ENCODE measurements at places on chromosomes 3 and 15. TPM values are rescaled to one million over a fixed set of nuclear protein-coding genes. Genes with fewer than 3 reads are reported as not detected.
A peak's percentile ranks its signal among the peaks of the same experiment; 100 is the strongest.

DNA sequence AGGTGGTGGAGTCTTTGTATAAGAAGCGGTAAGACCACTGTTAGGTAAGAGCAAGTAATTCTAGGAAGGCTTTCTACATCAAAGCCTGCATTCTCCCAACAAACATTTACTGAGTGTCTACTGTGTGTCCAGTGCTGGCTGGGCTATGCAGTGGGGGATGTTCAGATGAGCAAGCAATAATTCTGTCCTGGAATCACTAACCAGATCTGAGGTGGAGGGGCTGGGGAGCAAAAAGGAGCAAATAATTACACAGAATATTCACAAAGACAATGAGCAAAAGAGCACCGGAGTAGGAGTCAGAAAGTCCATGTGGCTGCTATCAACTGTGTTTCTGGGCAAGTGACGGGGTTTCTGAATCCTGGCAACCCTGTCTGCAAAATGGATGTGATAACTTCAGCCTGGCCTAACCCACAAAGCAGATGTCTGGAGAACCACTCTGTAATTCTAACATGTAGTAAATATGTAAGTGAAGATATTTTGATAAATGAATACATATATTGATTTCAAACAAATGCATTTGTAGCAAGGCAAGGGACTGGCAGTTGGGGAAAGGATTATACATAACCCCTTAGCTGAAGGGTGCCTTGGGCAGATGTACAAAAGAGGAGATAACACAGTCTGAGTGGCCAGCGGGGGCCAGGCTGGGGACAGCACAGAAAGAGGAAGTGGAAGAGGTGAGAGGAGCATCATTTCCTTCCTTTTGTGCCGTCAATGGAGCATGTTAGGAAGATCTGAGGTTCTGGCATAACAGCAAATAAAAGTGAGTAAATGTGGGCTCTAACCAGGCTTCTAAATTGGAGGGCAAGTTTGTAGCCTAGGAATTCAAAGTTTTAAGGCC is 28.8 kb downstream of the CYP8B1 start:
- DNase-seq, result peak; percentile 62

- DNase-seq, result no peak
Measured at GRCh38 chr15:40097968-40098476, 10.7 kb downstream of the BMF start.

GRCh38 chr3:195238586-195239118 is 32.3 kb downstream of the XXYLT1 start:
- DNase-seq, result no peak

DNA sequence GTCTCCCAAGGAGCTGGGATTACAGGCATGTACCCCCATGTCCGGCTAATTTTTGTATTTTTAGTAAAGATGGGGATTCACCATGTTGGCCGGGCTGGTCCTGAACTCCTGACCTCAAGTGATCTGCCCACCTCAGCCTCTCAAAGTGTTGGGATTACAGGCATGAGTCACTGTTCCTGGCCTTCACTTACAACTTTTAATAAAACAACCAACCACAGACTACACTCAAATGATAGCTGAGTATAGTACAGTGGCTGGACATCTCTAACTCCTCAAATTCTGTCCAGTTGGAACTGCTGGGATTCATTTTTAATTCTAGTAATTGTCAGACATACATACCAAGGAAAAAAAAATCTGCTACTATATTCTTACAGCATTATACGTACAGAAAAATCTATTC is 71.0 kb downstream of the PBRM1 start:
- DNase-seq, result no peak

GRCh38 chr3:32383136-32383711 is 8.4 kb upstream of the CMTM7 start:
- DNase-seq, result no peak

- no peak for DNase-seq
Measured at GRCh38 chr15:90248789-90249202, 560 bp upstream of the TTLL13 start.

DNA sequence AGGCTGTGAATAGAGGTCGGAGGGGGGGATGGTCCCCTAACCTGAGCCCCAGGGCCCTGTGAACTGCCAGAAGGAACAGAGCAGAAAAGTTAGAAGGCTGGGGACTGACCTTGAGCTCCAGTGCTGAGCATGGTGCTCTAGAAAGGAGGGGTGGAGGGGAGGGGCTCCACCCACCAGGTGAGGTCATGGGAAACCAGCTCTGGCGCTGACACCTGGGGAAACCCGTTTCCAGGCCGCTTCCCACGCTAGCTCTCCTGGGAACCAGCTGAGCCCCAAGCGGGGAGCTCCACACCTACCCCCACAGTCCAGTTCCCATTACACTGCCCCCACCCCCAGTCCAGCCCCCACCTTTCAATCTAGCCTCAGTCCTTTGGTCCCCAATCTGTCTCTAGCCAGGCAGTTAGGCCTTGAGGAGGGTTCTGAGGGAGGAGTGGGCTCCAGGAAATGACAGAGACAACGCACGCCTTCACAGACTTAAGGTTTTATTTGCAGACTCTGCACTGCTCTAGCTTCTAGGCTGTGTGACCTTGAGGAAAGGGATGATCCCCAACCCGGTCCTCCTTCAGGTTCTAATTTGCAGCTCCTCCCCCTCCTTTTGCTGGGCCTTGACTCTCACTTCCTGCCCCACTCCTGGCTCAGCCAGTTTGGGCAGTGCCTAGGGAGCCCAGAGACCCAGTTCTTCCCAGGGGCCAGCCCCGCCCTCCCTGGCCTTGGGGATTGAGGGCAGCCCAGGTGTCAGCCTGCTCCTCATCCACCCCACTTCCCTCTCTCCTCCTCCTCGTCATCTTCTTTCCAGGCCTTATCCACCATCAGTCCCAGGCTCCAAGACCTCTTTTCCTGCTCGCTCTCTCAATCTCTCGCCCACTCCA is 2.1 kb downstream of the RHOV start:
- DNase-seq, result no peak

GRCh38 chr3:15107075-15107947 is 8.4 kb upstream of the RBSN start:
- DNase-seq, result no peak

DNA sequence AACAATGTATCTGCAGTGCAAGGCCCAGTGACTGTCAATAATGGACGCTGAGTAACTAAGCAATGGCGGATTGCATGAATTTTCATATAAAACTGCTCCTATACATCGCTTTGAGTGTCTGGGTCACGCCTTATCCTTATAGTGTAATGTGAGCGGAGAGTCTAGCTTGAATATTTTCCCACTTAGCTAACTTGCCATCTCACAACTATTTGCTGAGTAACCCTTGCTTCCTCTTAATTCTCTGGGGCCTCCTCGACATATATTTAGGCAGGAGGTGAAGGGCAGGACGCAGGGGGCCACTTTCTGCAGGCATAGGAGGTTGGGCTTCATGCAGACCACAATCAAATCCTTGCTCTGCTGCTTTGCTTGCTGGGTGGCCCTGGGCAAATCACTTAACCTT is 24.0 kb downstream of the ST8SIA2 start:
- no peak for DNase-seq

DNA sequence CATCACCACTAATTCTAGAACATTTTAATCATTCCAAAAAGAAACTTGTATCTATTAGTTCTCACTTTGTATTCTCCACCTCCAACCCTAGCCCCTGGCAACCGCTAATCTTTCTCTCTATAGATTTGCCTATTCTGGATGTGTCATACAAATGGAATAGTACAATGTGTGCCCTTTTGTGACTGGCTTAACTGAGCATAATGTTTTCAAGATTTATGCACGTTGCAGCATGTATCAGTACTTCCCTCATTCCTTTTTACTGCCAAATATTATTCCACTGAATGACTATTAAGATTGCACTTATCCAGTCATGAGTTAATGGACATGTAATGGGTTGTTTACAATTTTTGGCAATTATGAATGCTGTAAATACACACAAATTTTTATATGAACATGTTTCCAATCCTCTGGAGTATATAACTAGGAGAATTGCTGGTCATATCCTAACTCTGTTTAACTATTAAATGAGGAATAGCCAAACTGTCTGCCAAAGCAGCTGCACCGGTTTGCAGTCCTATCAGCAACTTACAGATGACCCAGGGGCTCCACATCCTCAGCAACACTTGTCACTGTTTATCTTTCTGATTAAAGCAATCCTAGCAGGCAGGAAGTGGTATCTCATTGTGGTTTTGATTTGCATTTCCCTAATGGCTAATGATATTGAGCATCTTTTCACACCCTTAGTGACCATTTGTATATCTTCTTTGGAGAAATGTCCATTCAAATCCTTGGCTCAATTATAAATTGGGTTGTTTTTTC is 42.9 kb downstream of the DCUN1D1 start:
- DNase-seq, result no peak

GRCh38 chr3:159169828-159170227 is 368.0 kb downstream of the MFSD1 start:
- no peak for DNase-seq

DNA sequence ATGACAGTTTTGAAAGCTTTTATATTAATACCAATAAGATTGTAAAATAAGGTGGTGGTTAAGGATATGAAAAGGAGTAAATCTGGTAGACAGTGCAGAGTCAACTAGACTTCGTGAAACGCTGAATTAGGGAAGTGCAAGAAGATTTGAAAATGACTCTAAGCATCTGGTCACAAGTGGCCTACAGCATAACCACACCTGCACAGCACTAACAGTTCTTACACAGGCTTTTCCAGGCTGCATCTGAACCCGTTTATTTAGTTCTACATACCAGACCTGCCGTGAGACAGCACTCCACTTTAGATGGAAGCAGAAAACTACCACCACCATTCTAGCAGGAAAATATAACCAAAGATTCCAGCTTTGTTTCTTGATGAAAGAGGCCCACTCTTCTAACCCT is 1.9 kb downstream of the DMXL2 start:
- no peak for DNase-seq

- no peak for DNase-seq
Measured at GRCh38 chr3:72123908-72124441, 339.0 kb upstream of the PROK2 start.

GRCh38 chr3:106083207-106083606 is 214.4 kb upstream of the CBLB start:
- DNase-seq, result no peak

DNA sequence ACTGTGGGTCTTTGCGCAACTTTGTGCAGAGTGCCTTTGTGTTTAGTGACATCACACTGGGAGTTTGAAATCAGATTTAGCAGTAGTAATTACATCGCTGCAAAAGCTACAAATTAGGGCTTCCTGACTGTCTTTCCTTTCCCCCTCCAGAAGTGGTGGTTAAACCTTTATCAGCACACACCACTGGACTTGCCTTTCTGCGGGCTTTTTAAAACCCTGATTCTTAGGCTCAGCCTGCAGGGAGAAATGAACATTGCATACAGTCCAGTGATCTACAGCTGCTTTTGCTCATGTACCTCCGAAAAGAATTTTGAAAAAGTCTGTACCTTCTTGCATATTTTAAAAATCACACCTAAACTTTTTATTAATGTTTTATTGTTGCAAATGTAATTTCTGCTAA is 219.7 kb upstream of the NAALADL2 start:
- no peak for DNase-seq

- DNase-seq, result no peak
Measured at GRCh38 chr15:73800662-73801345, 47.7 kb upstream of the INSYN1 start.

- DNase-seq, result no peak
Measured at GRCh38 chr15:98682992-98683701, 34.8 kb downstream of the IGF1R start.

GRCh38 chr15:71201477-71201876 is 86.2 kb downstream of the THSD4 start:
- DNase-seq, result no peak

DNA sequence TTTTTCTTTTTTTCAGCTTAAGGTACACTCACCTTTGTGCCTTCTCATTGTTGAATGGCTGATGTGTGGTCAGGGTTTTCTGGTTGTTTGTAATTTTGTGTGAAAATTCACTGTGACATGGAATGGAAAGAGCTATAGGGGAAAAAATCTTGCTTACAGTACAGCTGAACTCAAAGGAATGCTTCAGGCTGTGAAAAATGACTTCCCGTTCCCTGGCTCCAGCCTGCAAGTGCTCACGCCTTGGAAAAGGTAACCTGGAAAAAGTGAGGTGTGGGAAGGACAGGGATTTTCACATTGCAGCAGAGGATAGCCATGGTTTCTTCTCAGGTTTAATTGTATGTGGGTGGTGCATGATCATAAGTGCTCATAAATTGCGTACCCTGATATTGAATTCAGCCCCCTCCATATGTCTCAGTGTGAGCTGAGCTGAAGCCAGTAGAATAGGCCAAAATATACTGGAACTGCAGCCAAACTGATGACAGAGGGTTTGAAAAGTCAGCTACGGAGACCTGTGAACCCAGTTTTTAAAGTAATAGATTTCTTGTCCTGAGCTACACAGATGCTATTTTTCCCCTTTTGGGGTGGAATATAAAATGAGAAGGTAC is 228.7 kb upstream of the RASGRP1 start:
- no peak for DNase-seq

DNA sequence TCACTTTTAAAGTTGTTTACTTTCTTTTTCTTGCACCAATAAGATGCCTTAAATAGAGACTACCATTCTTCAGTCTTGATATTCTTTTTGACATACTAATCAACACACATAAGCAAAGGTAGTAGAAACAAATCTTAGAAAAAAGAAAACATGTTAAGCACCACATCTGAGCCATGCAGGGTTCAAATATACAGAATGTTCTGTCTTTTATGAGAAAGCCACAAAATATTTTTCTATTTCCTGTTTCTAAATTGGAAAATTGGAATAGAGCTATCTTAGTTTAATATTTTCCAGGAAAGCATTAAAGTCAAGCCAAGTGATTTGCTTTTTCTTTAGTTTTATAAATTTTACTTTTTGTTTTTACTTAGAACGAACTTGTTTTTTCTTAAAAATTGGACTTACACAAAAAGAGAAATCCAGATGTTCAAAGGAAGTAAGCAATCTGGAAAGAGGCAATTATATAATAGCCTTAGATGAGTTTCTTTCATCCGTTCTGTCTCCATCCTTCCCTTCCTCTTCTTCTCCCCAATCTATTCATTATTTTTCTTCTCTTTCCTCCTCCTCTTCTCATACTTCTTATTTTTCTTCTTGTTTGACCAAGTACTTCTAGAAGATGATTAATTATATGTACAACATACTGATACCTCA is 731.7 kb downstream of the SQOR start:
- DNase-seq, result no peak

GRCh38 chr3:144364737-144365136 is 393.1 kb downstream of the DIPK2A start:
- DNase-seq, result no peak

GRCh38 chr3:9600597-9600996 is 47.0 kb upstream of the LHFPL4 start:
- no peak for DNase-seq

Gene MRAS
- polyA plus RNA-seq, result not detected

Gene RASGRF1
- not detected for polyA plus RNA-seq

Gene USP13
- 2.3 TPM for polyA plus RNA-seq

Gene FGF12
- polyA plus RNA-seq, result not detected

Gene ADPRH
- polyA plus RNA-seq, result 9.4 TPM

Measured in immature natural killer cell (primary cell).